ENCODE measurements at places on chromosomes 13 and 19.

DNA sequence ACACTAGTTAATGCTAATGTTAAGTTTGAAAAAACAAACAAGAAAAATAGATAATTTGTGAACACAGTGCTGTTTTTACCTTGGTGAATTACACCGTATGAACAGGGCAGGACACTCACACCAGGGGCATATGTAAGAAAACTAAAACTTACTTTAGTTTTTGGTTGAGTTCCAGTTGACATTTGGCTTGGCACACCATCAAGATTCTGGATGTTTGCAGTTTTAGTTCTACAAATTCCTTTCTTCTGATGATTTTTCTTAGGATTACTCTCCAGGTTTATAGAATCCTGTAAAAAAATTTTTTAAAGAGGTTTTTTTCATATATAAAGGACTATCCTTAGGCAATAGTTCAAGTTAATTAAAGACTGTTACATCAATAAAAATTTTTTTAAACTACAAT is 238.5 kb upstream of the STARD13 start:
- DNase-seq, result no peak

DNA sequence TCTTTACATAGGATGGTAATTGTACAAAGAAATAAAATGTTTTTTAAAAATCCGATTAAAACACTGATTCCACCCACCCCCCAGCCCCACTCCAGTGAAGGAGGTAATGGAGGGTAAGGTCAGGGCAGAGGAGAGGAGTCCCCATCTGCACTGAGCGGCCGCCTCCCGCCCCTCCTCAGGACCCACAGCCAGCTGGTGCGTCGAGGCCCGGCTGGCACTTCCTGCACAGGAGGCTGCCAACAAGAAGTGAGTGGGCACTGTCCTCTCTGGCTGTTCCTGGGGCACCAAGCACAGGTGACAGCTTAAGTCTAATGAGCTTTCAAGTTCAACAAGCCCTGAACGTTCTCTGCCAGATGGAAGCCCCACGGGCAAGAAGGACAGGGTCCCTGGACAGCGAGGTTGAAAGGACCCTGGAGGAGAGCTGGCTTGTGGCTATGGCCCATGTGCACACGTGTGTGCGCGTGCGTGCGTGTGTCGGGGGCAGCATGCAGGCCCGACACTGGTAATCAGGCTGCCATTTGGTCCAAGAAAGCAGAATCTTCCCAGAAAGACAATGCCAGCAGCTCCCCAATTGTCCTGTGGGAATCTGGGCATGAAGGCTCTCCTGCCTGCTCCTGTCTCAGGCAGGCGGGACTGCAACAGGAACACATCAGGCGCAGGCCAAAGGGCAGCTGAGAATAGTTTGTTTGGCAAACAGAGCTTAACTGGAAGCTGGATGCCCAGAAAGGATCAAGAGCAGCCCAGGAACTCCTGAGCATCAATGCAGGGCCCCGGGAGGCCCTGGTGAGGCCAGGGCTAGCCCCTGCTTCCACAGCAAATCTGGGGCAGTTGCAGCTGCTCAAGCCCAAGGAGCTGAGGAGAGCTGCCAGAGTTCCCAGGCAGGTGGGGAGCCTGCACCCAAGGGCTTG is 15.1 kb upstream of the EPHX3 start:
- no peak for DNase-seq

DNA sequence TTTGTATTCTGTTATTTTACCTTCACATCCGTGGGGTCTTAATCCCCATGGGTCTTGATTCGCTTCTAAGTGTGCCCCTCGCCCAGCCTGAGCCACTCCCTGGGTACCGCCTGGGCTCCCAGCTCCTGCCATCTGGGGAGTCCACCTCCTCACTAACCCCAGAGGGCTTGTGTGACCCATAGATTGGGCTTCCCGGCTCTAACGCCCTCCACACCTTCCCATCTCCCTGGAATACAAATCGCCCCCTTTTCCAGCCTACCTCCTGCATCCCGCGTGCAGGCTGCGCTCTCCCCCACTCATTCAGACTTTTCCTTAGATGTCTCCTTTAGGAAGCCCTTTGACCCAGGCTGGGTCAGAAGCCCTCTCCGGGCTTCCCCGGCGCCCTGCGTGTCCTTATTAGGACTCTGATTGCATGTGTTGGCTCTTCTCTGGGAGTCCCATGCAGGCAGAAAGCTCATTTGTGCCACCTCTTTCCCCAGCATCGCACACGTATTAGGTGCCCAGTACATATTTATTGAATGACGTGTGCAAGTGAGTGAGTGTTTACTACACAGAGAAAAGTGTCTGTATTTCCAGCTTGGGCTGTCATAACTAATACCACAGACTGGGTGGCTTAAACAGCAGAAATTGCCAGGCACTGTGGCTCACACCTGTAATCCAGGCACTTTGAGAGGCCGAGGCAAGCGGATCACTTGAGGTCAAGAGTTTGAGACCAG is 757 bp downstream of the CCDC124 start:
- no peak for DNase-seq

DNA sequence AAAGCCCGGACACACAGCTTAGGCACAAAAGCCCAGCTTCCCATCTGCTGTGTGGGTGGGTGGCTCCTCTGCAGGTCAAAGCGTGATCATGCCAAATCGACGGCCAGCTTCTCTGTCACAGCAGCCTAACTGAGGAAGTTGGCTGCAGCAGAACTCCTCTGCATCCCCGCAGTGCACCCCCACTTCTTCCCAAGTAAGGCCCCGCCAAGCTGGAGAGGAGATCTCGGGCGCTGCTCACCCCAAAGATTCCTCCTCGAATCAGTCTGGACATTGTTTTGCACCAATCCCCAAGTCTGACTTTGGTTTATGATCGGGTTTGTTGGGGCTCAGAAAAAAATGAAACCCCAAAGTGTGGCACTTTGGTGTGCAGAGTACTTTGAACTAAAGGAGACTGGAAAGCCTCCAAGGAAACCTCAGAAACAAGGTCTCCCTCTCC is 19.7 kb upstream of the CPB2 start:
- no peak for DNase-seq

DNA sequence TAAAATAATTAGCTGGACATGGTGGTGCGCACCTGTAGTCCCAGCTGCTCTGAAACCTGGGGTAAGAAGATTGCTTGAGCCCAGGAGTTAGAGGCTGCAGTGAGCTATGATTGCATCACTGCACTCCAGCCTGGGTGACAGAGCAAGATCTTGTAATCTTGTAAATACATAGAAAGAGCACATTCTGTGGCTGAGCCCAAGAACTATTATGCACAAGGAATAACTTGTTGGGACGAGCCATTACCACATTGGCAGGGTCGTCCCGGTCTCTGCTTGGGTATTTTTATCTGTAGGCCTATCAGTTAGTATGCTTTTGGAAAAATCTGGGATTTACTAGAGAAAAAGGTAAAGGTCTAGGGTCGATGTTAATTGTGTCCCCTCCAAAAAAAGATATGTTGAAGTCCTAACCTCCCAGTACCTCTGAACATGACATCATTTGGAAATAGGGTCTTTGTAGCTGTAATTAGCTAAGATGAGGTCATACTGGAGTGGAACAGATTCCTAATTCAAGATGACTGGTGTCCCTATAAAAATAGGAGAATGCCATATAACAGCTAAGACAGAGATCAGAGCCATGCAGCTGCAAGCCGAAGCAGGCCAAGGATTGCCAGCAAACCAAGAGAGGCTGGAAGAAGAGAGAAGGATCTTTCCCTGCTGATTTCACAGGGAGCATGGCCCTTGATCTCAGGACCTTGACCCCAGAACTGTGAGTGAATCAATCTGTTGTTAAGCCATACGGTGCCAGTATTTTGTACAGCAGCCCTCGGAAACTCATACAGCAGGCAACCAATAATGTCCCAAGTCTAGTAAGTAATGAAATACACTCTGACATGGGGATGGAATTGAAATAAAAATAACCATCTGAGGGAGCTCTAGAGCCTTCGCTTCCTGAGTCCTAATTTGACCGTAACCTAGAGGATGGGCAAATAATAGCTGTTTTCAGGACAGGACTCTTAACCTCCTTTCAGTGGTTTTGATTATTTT is 77.0 kb downstream of the TM9SF2 start:
- no peak for DNase-seq

- no peak for DNase-seq
Observed at GRCh38 chr13:67438465-67438864, 208.3 kb upstream of the PCDH9 start.

DNA sequence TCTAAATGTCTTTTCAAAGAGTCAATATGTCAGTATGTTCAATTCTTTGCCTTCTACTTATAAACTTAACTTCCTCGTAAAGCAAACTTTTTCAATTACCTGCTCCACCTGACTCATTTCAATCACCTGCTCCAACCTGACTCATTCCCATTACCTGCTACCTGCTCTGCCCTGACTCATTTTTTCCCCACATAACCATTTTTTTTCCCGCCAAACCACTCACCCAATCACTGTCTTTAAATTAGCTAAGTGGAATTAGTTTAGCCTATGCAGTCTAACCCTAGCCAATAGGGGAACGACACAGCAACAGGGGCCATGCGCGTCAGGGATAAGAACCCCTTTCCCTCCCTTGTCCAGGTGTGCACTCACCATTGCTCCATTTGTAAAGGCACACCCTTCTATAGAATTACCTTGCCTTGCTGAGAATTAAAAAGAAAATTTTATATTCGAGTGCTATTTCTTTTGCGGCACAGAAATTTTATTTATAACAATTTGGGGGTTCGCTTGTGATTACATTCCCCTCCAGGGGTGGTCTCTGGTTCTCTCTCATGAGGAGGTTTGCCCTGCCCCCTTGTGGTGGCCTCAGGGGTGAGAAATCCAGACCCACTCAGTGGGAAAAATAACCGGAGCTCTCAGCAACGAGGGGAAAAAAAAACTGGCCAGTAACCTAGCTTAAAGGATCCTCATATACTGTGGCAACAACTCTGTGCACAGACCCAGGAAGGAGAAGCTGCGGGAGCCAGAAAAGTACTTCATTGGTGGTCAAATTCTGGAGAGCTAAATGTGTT is 193.1 kb downstream of the ZNF486 start:
- DNase-seq, result no peak

GRCh38 chr13:77184455-77184854 is 142.4 kb downstream of the MYCBP2 start:
- no peak for DNase-seq

DNA sequence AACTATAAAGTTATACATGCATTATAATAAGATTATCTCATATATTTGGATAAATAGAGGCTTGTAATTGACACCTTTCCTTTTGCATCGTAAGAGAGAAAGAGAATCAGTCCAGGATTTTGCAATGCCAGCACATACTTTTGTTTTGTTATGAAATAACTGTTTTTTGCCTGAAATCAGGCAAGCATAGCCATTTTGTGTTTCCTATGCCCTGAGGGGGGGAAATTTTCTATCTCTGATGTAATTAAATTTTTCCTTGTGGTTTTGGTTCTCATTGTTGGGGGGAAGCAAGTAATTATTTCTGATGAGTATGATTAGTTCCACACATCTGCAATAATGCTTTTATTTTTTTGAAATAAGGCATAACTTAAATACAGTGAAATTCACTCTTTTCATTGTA is 229.4 kb downstream of the NDFIP2 start:
- no peak for DNase-seq

GRCh38 chr19:491146-491741 is 5.0 kb upstream of the MADCAM1 start:
- DNase-seq, result no peak

- DNase-seq, result no peak
Observed at GRCh38 chr13:69879936-69880335, 227.7 kb upstream of the ATXN8OS start.

DNA sequence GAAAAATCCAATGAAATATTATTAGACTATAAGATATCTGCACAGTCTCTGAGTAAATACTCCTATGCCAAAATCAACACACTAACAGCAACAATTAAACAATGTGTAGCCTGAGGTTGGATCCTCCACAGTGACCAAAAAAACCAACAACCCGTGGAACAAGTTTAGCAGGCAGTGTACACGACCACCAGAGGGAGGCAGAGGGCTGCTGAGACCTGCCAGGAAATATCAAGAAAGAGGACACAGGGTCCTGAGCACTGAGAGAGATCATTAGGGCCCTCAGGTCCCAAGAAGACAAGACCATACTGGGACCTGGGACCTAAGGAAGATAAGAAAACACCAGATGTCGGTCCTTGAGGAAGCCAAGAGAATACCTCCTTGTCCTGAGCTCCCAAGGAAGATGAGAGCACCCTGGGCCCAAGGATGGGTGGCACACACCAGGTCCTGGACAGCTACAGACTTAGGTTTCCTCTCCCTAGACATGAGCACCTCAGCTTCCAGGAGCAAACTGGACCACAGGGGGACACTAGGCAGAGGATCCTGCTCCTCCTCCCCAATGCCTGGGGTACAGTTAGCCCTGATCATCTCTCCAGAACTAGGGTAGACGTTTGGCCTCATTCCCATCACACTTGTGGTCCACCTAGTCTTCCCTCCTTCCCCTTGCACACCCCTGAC is 822 bp upstream of the ZNF274 start:
- DNase-seq, result peak; percentile 32

DNA sequence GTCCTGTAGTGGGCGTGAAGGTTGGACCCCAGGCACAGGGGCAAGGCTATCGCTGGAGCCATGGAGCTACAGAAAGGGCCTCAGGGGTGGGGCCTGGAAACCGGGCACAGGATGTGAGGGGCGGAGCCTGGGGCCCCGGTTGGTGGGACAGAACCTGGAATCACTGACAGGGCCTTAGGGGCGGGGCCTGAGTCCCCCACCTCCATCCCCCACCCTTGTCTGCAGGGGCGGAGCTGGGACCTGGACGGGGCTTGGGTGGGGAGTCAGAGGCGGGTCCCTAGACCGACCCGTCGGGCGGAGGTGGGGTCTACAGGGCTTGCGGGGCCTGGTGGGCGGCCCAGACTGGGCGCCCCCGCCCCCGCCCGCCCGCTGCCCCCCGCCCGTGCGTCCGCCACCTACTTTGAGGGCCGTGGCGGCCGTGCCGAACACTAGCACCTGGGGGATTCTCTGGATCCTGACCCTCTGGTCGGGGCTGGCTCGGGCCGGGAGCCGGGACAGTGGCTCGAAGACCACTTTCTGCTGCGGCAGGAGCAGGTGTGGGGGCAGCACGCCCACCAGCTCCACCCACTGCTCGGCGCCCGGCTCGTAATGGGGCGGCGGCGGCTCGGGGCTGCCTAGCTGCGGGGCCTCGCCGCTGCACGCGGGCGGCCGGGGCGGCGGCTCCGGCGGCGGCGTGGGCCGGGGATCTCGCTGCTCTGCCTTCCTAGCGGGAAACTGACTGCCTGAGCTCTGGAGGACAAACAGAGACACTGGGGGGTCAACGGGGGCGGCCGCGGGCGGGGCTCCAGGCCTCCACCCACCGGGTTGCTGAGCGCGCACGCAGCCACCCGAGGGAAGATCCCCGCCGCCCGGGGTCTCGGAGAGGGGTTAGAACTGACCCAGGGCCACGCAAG is 26.3 kb downstream of the DCAF15 start:
- no peak for DNase-seq

DNA sequence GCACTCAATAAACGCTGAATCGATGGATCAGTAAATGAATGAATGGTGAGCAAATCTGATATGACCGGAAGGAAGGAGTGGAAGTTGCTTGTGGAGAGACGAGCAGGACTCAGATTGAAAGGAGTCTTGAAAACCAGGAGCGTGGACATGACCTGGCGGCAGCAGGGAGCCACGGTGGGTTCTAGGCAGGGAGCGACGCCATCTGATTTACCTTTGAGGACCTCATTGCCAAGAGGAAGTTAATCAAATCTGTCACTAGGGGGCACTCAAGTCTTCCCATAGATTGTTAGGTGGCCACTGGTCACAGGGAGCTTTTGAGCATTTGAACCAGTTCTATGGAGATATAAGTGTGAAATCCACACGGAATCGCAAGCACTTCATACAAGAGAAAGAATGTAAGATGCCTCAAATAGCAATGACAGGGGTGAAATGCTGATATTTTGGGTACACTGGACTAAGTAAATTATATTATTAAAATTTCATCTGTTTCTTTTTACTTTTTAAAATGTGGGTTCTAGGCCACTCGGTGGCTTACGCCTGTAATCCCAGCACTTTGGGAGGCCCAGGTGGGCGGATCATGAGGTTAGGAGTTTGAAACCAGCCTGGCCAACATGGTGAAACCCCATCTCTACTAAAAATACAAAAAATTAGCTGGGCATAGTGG is 9.2 kb upstream of the FBN3 start:
- DNase-seq, result peak; percentile 12

Measured in stimulated activated CD8-positive, alpha-beta memory T cell treated with anti-CD3 and anti-CD28 coated beads, Interleukin-4, amount 100 ng/mL, for 4 hours (primary cell).